ENCODE measurements at places on chromosomes 13 and 19. TPM values are rescaled to one million over a fixed set of nuclear protein-coding genes. Genes with fewer than 3 reads are reported as not detected.
A peak's percentile ranks its signal among the peaks of the same experiment; 100 is the strongest.

Gene SLC17A7
- polyA plus RNA-seq: 0.45 TPM

DNA sequence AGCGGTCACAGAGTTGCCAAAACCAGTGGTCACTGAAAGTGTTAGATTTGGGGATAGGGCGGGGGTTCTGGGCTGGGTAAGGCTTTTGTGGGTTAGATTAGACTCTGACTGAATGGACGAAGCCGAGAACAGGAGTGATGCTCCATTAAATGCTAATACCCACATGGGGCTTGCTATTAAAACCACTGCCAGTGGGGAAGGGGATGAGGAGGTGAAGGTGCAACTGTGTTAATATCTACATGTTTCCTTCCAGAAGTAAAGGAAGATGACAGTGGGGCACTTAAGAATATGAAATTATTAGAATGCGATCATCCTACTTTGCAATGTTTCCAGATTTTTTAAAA, 573 bp upstream of the ZNF614 start:
- no peak for DNase-seq

DNA sequence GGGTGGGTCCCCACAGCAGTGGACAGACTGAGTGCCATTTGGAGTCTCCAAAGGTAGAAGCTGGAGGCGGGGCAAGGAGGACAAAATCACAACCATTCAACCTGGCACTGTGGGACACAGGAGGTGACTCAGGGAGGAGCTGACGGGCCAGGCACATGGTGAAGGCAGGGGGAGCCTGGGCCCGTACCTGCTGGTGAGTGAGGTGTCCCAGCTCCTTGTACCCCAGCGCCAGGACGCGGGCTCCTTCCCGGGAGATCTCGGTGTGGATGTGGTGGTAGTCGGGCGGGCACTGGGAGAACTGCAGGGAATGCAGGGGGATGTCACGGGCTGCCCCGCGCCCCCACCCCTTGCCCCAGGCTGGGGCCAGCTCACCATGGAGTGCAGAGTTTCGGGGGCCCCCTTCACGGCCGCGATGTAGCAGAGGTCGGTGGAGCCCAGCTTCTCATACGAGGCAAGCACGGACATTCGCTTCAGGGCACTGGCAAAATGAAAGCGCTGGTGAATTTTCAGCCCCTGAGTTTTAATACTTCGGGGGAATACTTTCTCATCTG, 9.8 kb downstream of the ATP13A1 start:
- DNase-seq: no peak

Gene WIZ
- polyA plus RNA-seq: 15.4 TPM

DNA sequence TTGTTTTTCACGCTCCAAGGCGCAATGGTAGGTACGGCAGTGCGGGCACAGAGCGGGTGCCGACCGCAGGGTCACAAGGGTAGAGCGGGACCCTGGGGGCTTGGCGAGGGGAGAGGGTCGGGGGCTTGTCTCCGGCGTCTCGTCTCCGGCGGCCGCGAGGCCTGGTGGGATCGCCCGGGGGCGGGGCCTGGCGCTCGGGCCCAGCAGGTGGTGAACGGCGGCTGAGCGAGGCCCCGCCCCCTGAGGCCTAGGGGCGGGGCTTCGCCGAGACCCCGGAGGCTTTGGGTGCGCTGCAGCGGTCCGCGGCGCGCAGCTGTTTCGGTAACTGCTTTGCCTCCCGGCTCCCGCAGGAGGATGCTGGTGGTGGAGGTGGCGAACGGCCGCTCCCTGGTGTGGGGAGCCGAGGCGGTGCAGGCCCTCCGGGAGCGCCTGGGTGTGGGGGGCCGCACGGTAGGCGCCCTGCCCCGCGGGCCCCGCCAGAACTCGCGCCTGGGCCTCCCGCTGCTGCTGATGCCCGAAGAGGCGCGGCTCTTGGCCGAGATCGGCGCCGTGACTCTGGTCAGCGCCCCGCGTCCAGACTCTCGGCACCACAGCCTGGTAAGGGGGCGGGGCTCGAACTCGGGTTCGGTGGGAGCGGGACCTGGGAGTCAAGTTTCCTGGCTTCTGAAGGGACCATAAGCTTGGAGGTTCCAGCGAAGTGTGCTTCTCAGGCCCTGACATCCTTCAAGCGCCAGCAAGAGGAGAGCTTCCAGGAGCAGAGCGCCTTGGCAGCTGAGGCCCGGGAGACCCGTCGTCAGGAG, at the start of gene TSEN34:
TSEN34 (plus strand) TSS at position 298 of the 800 bp plus-strand sequence; CDS start at position 355, 57 bp downstream.
- peak; percentile 96 for DNase-seq
